ENCODE measurements at places on chromosomes 3 and 15.

- DNase-seq, result no peak
Observed at GRCh38 chr3:32780735-32781210, 37.0 kb upstream of the TRIM71 start.

- DNase-seq, result no peak
Observed at GRCh38 chr3:5013021-5013906, 34.0 kb downstream of the BHLHE40 start.

DNA sequence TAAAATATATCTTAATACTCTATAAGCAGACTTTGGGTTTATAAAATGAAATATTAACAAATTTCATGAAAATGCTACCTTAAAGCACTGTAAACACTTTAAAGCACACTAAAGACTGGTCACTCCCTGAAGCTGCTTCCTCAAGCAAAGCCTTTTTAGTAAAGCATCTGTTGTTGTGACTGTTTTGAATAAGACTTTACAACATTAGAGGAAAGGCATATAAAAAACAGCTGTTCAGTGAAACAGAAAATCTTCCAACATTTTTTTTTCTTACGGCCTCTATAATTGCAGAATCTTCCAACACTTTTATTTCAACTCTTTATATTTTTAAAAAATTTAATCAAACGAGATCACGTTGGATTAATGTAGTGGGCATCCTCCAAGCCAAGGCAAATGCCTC, 48.1 kb downstream of the GRK7 start:
- no peak for DNase-seq

GRCh38 chr15:82951472-82952157, 905 bp downstream of the HOMER2 start:
- DNase-seq, result no peak

DNA sequence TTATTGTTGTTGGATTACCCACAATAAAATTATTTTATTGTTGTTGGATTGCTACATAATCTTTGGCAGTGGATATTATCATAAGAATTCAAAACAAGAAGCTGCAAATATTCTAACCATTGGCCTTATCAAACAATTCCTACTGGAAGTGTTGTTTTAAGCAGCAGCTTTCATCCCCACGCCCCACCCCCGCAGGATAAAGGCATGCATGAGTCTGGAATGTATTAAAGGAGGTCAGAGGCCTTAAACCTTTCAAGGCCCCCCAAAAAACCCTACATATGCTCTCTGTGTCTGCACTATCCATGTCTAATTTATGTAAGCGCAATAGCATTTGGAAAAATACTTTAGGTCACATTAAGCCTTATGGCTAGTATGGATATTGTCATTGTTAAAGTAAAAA, 23.1 kb downstream of the P3H2 start:
- no peak for DNase-seq

DNA sequence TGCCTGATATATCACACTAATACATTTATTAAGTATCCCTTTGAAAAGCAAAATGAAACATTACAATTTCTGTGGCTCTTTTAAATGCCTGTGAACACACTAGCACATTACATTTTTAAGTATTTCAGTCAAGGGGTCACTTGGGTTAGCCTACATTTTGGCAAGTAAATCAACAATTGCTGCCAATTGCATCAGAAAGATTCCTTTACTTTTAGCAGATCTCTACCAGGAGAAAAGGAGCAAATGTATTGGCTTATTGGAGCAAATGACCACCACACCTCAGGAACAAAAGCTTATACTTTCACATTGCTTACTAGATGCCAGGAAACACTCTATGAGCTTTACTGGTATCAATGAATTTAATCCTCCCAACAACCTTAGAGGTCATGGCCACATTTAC, 947.1 kb downstream of the FHIT start:
- no peak for DNase-seq

DNA sequence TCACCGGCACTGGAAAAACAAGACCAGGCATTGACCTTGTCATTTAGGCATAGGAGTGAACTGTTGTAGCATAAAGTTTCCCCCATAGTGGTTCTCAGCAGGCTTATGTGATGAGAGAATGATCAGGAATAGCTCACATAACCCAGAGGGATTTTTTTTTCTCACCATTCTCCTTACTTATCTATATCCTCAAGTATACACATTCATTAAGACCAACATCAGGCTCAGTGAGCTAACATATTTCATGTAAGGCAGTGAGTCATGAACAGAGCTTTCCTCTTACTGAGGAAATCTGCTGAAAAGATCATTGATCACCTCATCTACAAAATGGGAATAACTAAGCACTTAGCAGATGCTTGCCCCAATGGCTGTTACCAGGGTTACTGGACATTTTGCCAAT, 396.6 kb upstream of the TMCO5A start:
- DNase-seq, result no peak

DNA sequence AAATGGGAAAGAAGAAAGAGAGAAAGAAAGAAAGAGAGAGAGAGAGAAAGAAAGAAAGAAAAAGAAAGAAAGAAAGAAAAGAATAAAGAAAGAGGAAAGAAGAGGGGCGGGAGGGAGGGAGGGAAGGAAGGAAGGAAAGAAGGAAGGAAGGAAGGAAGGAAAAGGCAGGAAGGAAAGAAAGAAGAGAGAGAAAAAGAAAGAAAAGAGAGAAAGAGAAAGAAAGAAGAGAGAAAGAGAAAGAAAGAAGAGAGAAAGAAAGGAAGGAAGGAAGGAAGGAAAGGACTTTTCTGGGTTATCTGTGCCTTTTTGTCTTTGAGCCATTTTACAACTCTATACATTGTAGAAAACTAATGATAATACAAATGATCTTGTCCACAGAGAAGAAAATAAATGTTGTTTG, 136.6 kb upstream of the SMAD3 start:
- no peak for DNase-seq

GRCh38 chr3:150227839-150228238, 180.3 kb upstream of the TSC22D2 start:
- no peak for DNase-seq

DNA sequence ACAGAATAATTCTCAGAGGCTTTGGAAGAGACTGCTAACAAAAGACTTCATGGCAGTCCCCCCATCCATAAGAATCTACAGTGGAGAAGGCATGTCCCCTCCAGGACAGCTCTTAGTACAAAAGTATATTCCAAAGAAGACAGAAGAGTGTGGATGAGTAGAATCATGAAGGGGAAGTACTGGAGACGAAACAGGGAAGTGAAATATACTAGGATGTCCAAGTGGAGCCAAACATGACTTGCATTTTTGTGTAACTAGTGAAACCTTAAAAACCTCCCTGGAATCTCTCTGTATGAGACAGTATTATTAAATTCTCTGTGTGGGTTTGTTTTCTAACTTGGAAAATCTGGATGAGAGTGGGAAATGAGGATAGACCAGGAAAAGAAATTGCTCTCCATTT, 312.4 kb downstream of the RSL24D1 start:
- no peak for DNase-seq

- DNase-seq, result no peak
Observed at GRCh38 chr15:99210334-99210733, 39.0 kb downstream of the TTC23 start.

DNA sequence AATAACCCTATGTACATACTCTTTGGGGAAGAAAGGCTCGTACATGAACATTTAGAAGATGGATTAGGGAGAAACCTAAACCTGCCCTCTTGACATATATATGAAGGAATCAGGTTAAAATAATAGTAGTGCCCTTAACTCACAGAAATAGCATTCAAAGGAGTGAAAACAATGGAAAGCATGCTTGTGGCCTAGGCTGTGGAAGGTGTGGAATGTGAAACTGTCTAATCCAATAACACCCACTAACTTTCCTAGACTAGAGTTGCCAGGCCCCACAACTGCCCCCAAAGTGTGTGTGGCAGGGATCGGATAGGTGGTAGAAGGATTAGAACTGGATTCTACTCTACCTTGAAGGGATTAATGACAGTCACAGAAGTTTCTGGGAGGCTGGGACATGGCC, 317.4 kb upstream of the LRRFIP2 start:
- DNase-seq, result no peak

- no peak for DNase-seq
Observed at GRCh38 chr3:1611824-1612223, 486.8 kb upstream of the CNTN4 start.

- DNase-seq, result no peak
Observed at GRCh38 chr15:80828796-80829195, 49.6 kb downstream of the CEMIP start.

GRCh38 chr15:68548364-68548763, 30.4 kb upstream of the CORO2B start:
- no peak for DNase-seq

DNA sequence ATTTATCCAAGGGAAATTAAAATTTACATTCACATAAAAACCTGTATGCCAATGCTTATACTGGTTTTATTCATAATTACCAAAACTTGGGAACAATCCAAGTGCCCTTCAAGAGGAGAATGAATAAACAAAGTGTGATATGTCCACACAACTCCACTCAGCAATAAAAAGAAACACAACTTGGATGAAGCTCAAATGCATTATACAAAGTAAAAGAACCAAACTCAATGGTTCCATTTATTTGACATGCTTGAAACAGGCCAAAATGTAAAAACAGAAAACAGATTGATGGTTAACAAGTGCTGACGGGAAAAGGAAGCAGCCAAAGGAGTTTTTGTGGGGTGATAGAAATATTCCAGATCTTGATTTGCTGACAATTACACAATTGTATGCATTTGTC, 23.5 kb downstream of the OCA2 start:
- DNase-seq, result no peak

GRCh38 chr3:13072239-13072599, 1.0 kb downstream of the IQSEC1 start:
- DNase-seq, result peak; percentile 59

DNA sequence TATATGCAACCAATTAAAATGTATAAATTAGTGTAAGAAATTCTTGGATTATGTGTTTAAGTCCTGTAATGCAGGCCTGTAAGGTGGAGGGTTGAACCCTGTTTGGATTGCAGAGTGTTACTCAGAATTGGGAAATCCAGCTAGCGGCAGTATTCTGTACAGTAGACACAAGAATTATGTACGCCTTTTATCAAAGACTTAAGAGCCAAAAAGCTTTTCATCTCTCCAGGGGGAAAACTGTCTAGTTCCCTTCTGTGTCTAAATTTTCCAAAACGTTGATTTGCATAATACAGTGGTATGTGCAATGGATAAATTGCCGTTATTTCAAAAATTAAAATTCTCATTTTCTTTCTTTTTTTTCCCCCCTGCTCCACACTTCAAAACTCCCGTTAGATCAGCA, 65.4 kb upstream of the ACAD9 start:
- no peak for DNase-seq

DNA sequence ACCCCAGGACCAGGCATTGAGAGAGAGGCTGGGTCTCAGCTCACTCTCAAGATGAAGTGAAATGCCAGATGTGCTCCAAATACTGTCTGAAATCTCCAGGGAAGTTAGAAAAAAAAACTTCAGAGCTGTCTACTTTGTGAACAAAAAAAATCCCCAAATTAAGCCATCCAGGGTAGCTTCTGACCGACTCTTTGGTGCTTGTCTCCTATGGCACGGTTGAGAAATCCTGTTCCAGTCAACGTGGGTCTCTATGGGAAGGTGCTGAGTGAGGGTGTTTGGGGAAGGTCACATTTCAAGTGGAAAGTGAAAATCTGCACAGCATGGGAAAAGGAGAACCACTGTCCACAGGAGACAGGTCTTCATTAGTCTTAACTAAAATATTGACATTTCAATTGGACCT, 322.5 kb upstream of the CFAP20DC start:
- no peak for DNase-seq

GRCh38 chr3:22496641-22497040, 706.5 kb upstream of the UBE2E2 start:
- no peak for DNase-seq

GRCh38 chr15:91183596-91183995, 83.5 kb downstream of the SV2B start:
- DNase-seq, result no peak

GRCh38 chr3:72444656-72445223, 403.5 kb downstream of the SHQ1 start:
- no peak for DNase-seq

DNA sequence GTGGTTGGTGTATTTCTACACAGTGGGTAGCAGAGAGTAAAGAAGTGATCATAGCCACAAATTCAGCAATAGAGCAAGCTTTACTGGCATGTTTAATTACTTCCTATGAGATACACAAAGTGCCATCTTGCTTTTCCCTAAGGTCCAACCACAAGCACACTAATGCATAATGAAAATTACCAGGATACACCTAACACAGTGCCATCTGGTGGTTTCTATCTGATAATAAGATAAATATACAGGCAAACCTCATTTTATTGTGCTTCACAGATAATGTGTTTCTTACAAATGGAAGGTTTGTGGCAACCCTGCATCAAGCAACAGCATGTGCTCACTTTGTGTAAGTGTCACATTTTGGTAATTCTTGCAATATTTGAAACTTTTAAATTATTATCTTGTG, 223.0 kb downstream of the NSUN3 start:
- DNase-seq, result no peak

- no peak for DNase-seq
Observed at GRCh38 chr3:193829781-193830180, 236.8 kb downstream of the OPA1 start.

- no peak for DNase-seq
Observed at GRCh38 chr3:121979734-121980449, 42.2 kb downstream of the ILDR1 start.

DNA sequence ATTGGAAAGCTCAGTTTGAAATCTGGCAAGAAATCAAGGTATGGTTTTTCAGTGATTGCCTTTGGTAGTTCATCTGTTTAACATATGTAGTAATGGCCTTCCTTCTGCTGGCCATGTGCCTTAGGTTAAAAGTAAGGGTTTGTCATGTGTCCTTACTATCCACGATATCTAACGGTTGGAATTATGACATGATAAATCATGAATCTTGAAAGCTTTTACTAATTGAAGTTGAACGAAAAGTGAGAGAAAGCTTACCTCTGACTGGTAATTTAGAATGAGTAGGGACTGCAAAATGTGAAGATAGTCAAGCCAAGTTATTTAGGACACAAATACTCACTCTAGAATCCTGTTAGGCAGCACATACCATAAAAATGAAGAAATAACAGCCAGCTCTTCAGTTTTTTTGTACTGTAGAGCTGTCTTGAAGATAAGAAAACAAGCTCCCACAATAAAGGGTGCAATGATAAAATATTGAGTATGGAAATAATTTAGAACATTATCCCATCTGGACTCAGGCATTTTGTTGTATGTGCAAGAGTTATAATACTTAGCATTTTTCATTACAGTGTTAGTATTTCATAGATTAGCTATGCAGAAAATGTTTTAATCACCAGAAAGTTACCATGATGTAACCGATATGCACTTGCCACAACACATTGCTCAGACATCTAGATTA, 303.4 kb downstream of the ZNF385D start:
- DNase-seq, result no peak

GRCh38 chr3:30233913-30234646, 372.3 kb upstream of the TGFBR2 start:
- no peak for DNase-seq

GRCh38 chr15:60121845-60122244, 117.7 kb downstream of the FOXB1 start:
- DNase-seq, result no peak

DNA sequence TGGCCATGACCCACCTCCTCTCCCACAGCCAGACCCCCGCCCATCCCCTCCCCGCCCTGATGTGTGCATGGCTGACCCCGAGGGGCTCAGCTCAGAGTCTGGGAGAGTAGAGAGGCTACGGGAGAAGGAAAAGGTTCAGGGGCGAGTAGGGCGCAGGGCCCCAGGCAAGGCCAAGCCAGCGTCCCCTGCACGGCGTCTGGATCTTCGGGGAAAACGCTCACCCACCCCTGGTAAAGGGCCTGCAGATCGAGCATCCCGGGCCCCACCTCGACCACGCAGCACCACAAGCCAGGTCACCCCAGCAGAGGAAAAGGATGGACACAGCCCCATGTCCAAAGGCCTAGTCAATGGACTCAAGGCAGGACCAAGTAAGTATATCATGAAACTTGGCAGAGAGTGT, 11.7 kb downstream of the MAP1A start:
- DNase-seq, result no peak
